ENCODE measurements at places on chromosomes 5 and 9.

- DNase-seq: no peak
Measured at GRCh38 chr5:79241535-79241979, 5.6 kb downstream of the JMY start.

- DNase-seq: no peak
Measured at GRCh38 chr5:174378121-174378874, 332.8 kb downstream of the NSG2 start.

DNA sequence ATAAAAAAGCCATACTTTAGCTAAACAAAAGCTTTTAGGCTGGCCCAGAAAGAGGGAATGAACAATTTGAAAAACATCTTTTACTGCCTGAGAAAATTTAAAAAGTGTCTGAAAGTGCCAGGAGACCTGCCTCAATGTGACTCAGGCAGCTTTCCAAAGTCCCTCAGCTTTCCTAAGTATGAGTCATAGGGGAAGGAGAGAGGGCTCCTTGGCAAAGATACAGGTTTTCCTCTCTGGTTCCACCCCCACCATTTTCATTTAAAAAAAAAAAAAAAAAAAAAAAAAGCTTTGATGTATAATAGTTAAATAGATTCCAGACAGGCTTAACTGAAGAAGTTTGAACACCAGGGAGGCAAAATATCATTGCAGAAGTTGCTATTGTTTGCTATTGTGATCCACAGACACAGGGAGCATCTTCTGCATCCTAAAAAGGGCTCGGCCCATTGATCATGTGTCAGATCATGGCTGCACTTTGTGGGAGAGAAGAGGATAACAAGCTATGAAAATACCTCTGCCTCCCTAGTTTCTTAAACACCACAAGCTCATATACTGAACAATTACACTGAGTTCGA is 71.5 kb downstream of the MRPS27 start:
- DNase-seq: peak; percentile 65

- peak; percentile 59 for DNase-seq
Measured at GRCh38 chr5:153974131-153974812, 64.4 kb downstream of the FAM114A2 start.

DNA sequence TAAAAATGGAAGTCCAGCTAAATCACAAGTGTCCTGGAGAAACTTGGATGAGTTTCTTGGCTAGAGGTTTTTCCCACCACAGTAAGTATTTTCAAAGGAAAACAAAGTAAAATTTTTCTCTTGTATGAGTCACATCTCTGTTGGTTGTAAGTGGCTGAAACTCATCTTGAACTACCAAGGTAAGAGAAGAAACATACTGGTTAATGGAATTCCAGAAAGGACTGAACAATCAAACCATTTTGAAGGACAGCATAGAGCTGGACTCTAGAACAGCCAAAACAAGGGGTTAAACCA is 102.8 kb upstream of the CDKN2B start:
- no peak for DNase-seq

DNA sequence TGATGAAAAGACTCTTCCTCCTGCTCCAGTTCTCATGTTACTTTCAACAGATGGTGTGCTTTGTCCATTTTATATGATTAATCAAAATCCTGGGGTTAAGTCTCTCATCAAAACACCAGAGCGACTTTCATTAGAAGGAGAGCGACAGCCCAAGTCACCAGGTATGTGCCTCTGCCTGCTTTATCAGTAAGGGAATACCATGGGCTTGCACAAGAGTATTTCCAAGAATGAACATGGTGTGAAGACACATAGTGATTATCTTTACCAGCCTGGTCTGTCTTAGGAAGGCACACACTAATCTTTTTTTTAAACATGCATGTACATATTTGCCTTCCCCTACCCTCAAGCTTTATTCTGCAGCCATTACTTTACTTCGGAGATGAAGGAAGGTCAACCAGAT is 15.2 kb downstream of the NUP214 start:
- DNase-seq: no peak

GRCh38 chr5:35810601-35811000 is 46.1 kb upstream of the IL7R start:
- DNase-seq: no peak

GRCh38 chr9:2055203-2055658 is 40.1 kb downstream of the SMARCA2 start:
- DNase-seq: no peak

DNA sequence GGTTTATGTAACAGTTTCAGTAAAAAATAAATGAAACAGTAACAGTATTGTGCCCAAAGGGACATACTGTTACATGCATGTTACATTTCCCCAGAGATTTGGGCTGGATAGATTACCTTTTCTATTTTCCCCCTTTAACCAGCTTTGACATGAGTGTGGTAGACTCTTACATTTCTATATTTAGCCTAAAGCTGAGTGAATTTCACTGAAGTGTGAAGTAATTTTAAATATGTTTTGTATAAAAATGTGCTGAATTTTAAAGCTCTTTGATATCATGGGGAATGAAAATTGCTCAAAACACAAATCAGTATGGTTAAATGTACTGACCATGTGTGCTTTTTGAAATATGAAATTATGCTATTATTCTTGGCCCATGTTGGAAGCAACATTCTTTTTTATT is 122.3 kb upstream of the CDH10 start:
- DNase-seq: no peak

DNA sequence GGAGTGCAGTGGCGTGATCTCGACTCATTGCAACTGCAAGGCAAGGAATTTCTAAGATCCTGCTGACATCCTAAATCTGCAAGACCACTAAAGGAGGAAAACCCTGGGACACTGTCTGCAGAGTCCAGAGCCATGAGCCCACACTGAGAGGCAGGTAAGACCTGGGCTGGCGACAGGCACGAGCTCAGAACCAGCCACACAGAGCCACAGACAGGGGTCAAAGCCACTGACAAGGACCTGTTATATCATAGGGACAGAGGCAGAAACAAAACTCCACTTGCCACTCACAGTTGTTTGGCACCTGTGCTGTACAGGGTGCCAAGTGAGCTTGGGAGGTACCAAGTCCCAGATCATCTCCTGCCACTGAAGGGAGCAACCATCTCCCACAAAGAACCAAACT is 34.2 kb downstream of the IPPK start:
- no peak for DNase-seq

DNA sequence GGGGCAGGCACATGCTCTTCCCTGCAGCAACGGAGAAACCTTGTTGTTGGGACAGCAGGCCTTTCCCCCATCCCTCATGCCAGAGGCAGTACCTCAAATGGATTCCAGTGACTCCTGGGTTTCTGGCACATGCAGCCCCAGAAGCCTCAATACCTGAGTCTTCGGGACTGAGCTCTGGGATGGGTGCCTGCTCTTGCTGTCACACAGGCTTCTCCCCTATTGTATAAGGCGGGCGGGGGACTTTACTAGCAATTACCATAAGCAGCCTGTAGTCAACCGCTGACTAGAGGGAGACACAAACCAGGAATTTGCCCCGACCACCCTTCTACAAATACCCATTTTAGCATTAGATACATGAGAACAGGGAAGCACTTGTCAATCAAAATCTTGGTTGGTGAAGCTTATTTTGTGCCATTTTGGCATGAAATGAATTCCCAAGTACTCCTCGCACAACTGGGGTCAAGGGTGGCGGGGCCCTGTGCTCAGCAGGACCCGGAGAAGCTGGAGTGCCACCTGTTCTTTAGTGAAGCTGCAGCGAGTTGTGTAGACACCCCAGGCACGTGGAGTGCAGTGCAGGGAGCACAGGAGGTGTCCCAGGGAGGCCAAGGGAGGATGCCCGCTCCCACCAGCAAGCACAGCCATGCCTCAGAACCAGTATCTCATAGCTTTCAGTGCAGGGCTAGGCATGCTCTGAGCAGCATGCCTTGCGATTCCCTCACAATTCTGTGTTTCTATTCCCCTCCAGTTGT is 21.2 kb downstream of the S1PR3 start:
- DNase-seq: no peak

DNA sequence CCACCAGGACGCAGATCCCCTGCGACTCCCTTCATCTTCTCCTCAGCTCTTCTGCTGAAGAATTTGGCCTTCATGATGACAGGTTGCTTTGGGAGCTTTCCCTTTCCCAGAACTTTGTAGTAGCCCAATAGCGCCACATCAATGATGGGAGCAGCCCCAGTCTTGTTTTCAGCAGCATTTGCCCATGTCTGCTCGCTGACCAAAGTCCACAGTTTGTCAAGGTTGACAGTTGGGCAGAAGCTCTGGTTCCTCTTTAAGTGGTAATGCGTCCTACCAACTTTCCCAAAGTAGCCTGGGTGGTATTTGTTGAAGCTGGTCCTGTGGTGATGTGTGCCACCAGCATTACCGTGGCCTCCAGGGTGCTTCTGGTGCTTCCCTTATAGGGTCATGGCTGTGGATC is 62.2 kb downstream of the GCNT4 start:
- DNase-seq: no peak

- no peak for DNase-seq
Measured at GRCh38 chr5:91177085-91177484, 206.0 kb downstream of the ARRDC3 start.

DNA sequence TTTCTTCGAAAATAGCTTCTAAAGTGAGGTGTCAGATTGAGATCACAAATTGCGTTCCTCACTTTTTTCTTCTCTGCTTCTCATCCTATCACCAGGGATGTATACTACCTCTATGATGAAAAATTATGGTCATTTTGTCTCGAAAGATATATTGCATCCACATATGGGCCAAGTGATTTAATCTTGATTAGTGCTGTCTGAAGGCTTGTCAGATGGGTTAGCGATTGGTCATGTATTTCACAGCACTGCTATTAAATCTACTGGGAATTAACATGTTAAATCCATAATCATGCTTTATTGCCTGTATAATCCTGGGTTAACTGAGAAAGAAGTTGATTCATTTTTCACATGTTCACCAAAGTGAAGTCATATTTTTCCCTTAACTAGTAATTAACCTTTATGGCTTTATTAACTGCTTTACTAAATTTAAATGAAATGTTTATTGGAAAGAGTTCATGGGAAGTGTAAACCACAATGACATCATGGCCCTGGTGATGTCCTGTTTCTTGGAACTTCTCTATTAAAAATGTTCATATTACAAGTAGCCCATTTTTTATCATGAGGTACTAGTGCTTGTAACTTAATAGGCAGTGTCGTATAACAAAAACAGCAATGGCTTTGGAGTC is 193.3 kb downstream of the SMC2 start:
- no peak for DNase-seq

Measured in NCI-H446 (cell line).